ENCODE measurements at places on chromosomes 11 and 22. TPM values are rescaled to one million over a fixed set of nuclear protein-coding genes. Genes with fewer than 3 reads are reported as not detected.

Gene UBQLN3
- total RNA-seq: not detected

Gene PHETA2
- total RNA-seq: 6.3 TPM

Gene NXPE1
- total RNA-seq: not detected

Gene OR51I1
- not detected for total RNA-seq

Gene HOATZ
- total RNA-seq: not detected

Gene KREMEN1
- total RNA-seq: 13.8 TPM

Gene LMO1
- total RNA-seq: not detected

Gene HIC2
- total RNA-seq: 1.6 TPM

Measured in hair follicular keratinocyte (primary cell).